Effector memory CD4-positive, alpha-beta T cell (primary cell): ENCODE measurements at places on chromosomes 4 and X.

DNA sequence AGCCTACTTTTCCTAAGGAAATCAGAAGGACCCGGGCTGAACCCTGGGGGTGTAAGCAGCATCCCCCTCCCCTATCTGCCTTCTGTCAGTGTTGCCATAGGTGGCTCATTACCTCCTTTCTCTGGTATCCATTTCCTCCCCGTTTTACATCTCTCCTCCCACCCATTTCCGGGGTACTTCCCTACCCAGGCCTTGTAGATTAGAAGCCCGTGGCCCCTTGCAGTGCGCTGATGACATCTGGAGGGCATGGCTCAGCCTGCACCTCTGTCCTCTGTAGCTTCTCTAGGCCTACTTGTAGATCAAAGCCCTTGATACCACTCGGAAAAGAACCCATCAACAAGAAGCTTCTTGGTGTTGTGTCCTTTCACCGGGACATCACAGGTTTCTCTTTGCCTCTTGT lies 71.8 kb downstream of the NBDY start:
- DNase-seq: peak; percentile 32

- DNase-seq: no peak
Observed at GRCh38 chr4:87807402-87807801, 8.0 kb downstream of the IBSP start.

GRCh38 chr4:139419388-139419914 lies 34.5 kb upstream of the RAB33B start:
- no peak for DNase-seq

DNA sequence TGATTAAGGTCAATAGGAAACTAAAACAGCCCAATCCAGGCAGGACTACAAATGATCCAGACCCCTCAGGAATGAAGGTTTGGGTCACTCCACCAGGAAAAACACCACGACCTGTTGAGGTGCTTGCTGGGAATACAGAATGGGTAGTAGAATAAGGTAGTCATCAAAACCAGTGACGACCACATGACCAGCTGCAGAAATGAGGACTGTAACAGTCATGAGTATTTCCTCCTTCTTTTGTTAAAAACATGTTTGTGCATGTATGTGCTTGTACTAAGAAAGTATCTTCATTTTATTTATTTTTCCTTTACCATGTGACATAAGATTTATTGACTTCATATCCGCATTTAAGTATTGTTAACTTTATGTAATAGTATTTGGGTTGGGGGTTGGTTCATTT lies 603.5 kb upstream of the NR3C2 start:
- DNase-seq: no peak

DNA sequence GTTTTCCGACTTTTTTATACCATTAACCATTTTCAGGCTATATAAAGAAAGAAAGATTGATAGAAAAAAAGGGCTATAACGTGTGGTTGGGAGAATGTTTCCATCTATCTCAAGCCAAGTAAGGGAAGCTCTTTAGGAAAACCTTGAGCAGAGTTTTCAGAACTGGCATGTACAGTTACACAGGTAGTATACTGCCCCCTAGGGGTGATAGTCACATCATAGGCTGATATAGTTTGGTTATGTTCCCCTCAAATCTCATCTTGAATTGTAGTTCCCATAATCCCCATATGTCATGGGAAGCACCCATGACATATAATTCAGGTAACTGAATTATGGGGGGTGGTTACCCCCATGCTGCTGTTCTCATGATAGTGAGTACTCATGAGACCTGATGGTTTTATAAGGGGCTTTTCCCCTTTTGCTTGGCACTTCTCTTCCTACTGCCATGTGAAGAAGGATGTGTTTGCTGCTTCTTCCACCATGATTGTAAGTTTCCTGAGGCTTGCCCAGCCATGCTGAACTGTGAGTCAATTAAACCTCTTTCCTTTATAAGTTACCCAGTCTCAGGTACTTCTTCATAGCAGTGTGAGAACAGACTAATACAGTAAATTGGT lies 186.8 kb downstream of the TMA16 start:
- peak; percentile 9 for DNase-seq

- DNase-seq: no peak
Observed at GRCh38 chr4:76546327-76546726, 111.3 kb downstream of the SHROOM3 start.

GRCh38 chr4:139645458-139645857 lies 20.2 kb upstream of the MGST2 start:
- DNase-seq: no peak
